ENCODE measurements at places on chromosomes 7 and 10.

- DNase-seq: no peak
These were observed 994 bp downstream of the SLC25A28 start for GRCh38 chr10:99619090-99619800.

DNA sequence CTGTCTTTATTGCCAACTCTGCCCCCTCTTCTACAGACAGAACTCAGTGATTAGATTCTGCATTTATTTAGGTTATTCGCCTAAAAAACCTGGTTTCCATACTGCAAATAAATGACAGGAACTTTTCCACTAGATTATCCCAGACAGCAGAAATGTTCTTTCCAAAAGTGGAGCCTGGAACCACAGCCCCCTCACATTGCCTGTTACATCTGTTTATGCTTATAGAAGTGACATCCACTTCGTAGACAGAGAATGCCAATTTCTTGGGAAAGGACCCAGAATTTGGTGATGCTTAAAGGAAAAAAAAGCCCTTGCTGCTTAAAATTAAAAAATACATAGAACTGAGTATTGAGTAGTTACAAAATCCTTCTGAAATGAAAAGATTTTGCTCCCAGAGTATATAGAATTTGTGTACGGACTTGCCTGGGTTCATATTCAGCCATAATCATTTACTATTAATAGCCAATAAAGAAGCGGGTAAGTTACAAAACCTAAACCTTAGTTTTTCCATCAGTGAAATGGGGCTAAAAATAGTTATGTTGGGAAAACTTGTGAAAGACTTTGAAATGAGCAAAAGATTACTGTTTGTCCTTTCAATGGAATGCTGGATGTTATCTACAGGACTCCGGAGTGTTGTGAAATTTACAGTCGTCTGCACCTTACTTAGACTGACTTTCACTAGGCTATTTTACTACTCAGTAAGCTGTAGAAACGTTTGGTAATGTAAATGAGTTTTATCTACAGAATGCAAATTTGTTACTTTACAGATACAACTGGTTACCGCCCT lies 1.1 kb upstream of the PPP1R9A start:
- no peak for DNase-seq

- DNase-seq: no peak
These were observed 26.2 kb downstream of the PON1 start for GRCh38 chr7:95298091-95298490.

- DNase-seq: no peak
These were observed 128.8 kb upstream of the DNAJB12 start for GRCh38 chr10:72483471-72483870.

- no peak for DNase-seq
These were observed 5.6 kb downstream of the AVL9 start for GRCh38 chr7:32500922-32501341.

- DNase-seq: no peak
These were observed 200.1 kb upstream of the MEOX2 start for GRCh38 chr7:15886626-15887025.
